Activated CD4-positive, alpha-beta T cell treated with anti-CD3 and anti-CD28 coated beads, Interleukin-2, Interleukin-6, amounts not matched to agents 100 ng/mL and 50 ng/mL, durations not matched to agents 16 hours and 8 hours (primary cell): ENCODE measurements at places on chromosomes 1 and 21.

DNA sequence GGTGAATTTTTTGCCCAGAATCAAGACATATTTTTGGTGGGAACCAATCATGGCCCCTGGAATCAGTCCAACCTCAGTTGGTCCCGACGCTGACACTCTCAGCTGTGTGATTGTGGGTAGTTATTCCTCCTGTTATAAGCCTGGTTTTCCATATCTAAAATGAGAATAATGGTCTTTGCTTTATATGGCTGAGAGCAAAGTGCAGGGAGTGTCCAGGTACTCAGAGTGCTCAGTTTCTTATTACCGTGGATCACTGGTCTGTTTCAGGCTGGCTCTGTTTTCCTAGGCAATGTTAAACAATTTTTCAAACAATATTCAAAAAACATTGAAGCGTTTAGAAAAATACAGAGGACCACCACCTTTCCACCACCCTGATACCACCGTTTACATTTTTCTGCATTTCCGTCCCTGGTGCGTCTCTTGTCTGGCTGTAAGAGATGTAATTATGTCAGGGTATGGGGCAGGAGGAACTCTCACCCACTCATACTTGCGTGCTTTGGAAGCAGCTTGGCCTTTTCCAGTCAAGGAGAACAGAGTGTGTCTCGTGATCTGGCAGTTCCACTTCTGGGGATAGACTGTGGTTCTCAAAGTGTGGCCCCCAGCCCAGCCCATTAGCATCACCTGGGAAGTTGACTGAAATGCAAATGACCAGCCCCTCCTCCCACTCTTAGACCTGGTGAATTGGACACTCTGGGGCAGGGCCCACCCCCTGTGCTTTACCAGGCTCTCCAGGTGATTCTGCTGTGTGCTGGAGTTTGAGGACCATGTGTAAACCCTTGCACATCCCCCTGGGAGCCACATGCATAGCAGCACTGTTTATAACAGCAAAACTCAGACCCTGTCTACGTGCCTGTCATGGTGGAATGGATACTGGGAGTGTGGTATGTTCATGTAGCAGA lies 6.8 kb downstream of the MX1 start:
- no peak for DNase-seq

- no peak for DNase-seq
Observed at GRCh38 chr1:228007801-228008341, 1.1 kb downstream of the WNT3A start.

DNA sequence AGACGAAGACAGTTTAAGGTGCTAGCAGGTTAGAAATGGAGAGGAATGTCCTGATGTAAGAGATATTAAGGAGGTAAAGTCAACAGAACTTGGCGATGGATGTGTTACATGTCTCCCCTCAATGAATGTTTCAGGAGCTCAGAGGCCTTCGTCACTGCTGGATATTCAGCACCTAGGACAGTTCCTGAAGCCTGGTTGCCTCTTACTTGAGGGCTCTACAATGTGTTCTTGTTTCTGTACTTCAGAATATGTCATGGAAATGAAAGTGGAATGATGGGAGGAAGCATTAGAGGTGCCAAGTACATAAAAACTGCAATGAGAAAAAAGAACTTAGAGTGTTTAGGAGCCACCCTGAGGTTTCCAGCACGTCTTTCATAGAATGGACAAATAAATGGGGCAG lies 17.7 kb downstream of the TNR start:
- DNase-seq = peak; percentile 30

GRCh38 chr1:53371121-53371666 lies 43.3 kb upstream of the LRP8 start:
- DNase-seq = no peak

GRCh38 chr1:231124746-231125145 lies 37.1 kb upstream of the TRIM67 start:
- DNase-seq = no peak

DNA sequence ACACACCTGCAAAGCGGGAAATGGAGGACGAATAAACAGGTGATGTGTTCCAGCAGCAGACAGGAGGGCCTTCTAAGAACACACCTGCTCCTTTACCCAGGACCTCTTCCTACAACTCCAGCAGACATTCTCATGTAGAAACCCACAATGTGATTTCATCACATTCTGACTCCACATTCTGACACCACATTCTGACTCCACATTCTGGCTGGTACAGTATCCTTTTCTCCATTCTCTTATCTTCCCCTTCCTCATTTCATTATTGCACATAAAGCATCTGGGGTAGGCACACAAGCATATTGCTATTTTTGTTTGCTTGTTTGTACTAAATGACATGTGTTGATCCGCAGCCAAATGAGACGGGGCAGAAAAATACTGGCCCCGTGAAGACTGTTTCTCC lies 3.6 kb upstream of the ZNF124 start:
- no peak for DNase-seq

GRCh38 chr1:158374860-158375259 lies 21.2 kb downstream of the CD1E start:
- DNase-seq = no peak

DNA sequence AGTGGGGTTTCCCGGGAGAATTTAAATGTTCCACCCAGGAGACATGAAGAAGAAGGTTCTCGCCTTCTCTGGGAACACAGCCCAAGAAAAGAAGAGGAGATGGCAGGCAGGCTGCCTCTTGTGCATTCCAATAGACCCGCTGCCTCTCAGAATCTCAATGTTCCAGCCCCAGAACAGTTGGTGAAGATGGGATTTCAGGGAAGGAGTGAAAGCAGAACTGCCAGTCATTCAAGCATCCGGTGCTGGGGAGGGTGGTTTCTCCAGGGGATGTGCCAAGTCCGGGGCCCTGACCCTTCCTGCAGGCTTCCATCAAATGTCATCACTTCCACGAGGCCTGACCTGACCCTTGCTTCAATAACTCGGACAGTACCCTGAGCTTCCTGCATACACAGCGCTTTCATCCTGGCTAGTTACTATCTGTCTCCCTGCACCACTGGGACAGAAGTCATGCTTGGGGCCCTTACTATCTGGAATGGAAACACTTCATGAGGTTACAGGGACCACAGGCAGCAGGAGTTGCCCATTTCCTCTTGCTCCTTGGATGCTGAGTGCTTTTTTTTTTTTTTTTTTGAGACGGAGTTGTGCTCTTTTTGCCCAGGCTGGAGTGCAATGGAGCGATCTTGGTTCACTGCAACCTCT lies 386.6 kb upstream of the POU3F1 start:
- DNase-seq = no peak

GRCh38 chr1:119590393-119590792 lies 57.7 kb downstream of the ZNF697 start:
- no peak for DNase-seq

DNA sequence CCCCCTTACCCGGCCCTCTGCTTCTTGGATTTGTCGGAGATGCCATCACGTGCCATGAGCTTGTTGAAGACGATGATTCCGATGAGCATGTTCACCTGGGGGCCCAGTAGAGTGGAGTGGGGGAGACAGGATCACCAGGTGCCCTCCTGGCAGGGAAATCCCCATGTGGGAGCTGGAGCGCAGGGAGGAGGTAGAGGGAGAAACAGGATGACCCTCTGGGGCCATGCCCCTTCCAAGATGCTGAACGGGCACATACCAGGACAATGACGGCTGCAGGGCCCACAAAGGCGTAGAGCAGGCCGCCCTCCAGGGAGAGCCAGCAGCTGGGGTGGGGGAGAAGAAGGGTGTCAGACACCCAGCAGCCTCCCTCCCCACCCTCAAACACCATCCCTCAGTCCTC lies 28.6 kb downstream of the ADGRB2 start:
- DNase-seq = no peak

DNA sequence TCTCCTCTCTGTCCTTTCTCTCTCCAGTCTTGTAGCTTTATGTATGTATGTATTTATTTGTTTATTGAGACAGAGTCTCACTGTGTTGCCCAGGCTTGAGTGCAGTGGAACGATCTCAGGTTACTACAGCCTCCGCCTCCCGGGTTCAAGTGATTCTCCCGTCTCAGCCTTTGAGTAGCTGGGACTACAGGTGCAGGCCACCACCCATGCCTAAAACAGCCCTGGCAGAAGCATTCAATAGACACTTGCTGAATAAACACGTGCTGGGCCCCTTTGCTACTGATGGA lies 2.5 kb downstream of the KIAA2013 start:
- DNase-seq = no peak

DNA sequence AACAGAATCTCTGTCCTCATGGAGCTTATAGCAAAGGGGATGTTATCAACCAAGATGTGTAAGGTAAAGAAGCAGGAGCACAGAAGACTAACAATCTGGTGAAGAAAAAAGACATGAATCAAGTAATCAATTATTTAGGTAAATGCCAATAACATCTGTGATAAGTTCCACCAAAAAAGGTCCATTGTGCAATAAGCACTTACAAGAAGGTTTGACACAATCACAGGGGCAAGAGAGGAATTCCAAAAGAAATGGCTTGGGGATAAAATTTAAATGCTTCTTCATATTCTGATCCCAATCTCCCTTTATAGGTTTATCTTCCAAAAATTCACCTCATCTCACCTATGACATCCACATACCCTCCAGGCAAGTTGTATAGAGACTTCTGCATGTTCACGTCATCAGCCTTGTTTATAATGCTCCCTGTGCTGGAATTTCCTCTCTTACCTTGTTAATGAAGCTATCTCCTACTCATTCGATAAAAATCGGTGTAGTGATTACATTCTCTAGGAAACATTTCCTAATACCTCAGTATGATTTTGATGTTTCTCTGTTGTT lies 53.6 kb upstream of the DPT start:
- no peak for DNase-seq

DNA sequence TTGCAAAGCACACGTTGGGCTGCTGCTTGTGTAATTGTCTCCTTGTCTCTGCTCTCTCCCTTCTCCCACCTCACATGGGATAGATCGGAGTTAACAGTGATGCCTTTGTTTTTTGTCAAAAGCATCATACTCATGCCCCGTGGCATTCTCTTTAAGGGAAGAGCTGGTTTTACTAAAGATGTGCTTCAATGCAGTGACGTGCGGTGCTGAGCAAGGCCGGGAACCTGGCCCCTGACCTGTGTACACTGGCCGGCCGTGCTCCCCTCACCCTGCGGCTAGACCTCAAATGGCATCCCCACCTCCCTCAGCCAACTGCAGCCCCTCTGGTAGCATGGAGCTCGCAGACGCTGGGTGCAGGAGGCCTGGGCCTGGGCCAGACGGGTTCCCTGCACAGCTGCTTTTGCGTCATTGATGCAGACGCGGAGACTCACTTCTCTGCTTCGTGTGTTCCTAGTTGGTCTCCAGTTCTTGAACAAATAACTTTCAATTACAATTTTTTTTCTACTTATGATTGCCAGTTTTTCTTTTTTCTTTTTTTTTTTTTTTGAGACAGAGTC lies 19.9 kb downstream of the AGPAT3 start:
- DNase-seq = no peak

- no peak for DNase-seq
Observed at GRCh38 chr1:36531833-36532232, 49.1 kb upstream of the CSF3R start.

DNA sequence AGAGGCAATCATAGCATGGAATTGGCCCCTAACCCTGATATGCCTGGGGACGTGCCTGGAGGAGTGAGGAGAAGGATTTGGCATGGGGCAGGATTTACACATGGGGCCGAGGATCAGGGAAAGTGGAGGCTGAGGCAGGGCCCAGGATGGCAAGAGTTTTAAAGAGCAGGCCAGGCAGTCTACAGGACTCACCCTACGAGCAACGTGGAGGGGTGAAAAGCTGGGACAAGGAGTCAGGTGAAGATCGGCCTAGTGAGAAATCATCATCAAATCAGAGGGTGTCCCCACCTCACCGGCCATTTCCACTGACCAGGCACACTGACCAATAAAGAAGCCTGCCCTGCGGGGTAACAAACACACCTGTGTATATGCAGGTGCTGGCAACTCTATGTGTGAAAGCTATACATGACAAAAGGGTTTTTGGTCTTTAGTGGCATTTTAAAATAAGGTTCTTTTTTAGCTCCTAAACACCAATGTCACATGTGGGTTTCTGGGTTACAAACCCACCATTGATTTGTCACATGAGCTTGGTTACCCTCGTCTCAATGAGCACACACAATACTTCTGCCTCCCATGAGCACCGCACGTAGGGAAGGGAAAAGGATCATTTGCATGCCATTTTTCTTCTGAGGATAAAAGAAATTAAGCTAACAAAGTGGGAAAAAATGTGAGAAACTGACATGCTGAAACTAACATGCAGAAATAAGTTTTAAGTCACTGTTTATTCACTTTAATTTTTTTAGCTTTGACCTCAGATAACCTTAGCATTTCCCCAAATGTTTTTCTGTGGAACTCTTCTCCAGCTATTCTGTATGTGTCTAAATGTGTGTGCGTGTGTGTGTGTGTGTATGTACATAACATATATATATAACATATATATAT lies 168.1 kb upstream of the EDN2 start:
- no peak for DNase-seq

GRCh38 chr21:42147386-42148020 lies 71.4 kb upstream of the ABCG1 start:
- no peak for DNase-seq
